ENCODE measurements at places on chromosomes 1 and 21. TPM values are rescaled to one million over a fixed set of nuclear protein-coding genes. Genes with fewer than 3 reads are reported as not detected.

The FNBP1L gene
- 7.7 TPM for total RNA-seq

The SLC1A7 gene
- 0.13 TPM for total RNA-seq

The DEPDC1 gene
- total RNA-seq: 20.5 TPM

The MAP3K21 gene
- total RNA-seq: not detected

The ILDR2 gene
- total RNA-seq: under 0.01 TPM

The CLCA2 gene
- 0.26 TPM for total RNA-seq

The COL6A2 gene
- 1,217 TPM for total RNA-seq

The STYXL2 gene
- not detected for total RNA-seq

The LCE2B gene
- total RNA-seq: not detected

The F3 gene
- total RNA-seq: 3.4 TPM

The POTED gene
- not detected for total RNA-seq

The PTPRC gene
- total RNA-seq: 0.40 TPM

The ALX3 gene
- not detected for total RNA-seq

The COL24A1 gene
- 0.87 TPM for total RNA-seq

The UBE4B gene
- total RNA-seq: 31.3 TPM

The MCOLN2 gene
- 4.6 TPM for total RNA-seq

The OR2L13 gene
- total RNA-seq: not detected

The FNDC10 gene
- total RNA-seq: 0.87 TPM

The NPR1 gene
- total RNA-seq: 1.2 TPM

The SLC9C2 gene
- total RNA-seq: not detected

The ENAH gene
- 338 TPM for total RNA-seq

The CACNA1S gene
- not detected for total RNA-seq

The PIK3C2B gene
- total RNA-seq: 4.8 TPM

The TRIM46 gene
- total RNA-seq: 4.2 TPM

All from aortic smooth muscle cell (primary cell).